ENCODE measurements at places on chromosomes 16 and 17.

GRCh38 chr16:22225060-22225459 lies 19.0 kb downstream of the EEF2K start:
- no peak for DNase-seq

- peak; percentile 37 for DNase-seq
Observed at GRCh38 chr16:14310519-14310991, 239.4 kb downstream of the MRTFB start.

GRCh38 chr17:50459756-50460155 lies 8.9 kb downstream of the CHAD start:
- DNase-seq, result no peak

GRCh38 chr17:62713086-62713881 lies 85.8 kb downstream of the MRC2 start:
- DNase-seq, result peak; percentile 91

DNA sequence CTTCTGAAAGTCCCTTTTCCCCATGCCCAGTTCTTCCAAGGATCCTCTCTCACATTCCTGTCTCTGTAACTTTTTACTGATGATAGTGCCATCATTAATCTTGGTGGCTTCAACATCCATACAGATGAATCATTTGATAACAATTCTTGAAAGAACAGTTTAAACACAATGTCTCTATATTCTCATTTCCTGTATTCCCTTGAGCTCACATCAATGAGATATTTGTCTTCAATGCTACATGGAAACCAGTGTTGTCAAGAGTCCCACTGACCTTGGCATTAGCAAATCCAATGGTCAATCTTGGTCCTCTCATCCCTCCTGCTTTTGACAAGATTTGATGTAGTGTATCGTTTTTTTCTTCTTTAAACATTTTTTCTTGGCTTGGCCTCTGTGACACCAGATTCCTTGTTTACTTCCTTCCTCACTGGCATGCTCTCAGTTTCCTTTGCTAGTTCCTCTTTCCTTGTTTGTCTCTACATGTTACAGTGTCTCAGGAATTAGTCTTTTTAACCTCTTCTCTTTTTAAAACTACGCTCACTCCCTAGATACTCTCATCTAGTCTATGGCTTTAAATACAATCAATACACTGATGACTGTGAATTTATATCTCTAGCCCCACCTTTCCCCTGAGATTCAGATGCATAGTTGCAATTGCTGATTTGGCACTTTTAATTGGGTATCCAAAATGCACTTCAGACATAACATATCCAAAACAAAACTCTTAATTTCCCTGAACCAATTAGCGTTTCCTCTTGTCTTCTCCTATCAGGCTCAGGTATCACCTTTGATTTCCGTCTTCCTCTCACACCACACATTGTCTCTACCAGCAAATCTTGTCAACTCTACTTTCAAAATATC lies 134.0 kb downstream of the MYO1D start:
- peak; percentile 48 for DNase-seq

DNA sequence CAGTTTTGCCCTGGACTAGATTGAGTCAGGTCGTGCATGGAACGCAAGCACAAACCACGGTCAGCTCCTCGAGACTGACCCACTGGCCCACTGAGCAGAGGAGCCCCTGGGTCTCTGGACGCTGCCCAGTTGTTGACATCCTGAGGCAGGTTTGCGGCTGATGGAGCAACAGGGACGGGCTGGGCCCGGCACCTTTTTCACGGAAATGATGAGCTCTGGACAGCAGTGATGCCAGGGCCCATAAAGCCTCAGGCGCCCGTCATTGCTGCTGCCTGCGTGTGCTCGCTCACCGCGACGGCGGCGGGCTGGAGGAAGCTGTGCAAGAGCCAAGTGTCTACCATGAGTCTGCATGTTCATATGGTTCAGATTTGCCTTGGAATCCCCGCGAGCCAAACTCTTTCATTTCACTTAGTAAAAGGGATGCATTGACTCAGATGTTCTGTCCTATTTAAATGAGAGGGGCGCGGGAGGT lies 30.8 kb upstream of the CRISPLD2 start:
- peak; percentile 71 for DNase-seq

DNA sequence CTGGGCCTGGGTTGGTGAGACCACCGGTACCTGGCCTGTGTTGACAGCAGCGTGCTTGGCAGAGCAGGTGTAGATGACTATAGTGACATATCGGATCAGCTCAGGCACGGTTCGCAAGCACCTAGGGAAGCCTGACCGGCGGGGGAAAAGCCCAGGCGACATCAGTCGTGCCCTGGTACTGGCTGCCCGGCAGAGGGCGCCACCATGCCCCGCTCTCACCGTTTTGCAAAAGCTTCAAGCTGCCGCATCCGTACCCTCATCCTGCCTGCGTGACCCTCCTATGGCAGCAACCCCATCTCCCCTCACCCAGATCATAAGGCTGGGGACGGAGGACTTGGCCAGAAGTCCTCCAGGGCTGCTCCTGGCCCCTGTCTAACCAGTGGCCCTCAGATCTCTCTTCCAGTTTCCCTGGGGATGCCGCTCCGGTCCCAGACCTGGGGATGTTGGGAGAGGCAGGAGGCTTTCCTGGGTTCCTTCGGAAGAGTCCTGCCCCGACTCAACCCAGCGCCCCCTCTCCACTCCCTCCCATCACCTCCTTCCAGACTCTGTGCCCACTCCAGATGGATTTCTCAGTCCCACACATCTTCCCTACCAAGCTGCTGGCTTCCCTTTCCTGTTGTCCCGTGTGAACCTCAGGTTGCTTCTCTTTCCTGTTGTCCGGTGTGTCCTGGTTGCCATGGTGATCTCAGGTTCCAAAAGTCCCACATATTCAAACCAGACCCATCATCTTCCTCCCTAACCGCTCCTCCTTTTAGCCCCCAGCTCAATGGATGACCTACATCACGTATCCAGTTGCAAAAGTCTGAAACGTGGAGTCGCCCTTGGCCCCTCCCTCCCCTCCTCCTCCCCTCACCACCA lies 13.7 kb downstream of the ALOX12B start:
- DNase-seq, result peak; percentile 37

GRCh38 chr16:87066133-87067002 lies 250.8 kb downstream of the C16orf95 start:
- DNase-seq, result no peak

DNA sequence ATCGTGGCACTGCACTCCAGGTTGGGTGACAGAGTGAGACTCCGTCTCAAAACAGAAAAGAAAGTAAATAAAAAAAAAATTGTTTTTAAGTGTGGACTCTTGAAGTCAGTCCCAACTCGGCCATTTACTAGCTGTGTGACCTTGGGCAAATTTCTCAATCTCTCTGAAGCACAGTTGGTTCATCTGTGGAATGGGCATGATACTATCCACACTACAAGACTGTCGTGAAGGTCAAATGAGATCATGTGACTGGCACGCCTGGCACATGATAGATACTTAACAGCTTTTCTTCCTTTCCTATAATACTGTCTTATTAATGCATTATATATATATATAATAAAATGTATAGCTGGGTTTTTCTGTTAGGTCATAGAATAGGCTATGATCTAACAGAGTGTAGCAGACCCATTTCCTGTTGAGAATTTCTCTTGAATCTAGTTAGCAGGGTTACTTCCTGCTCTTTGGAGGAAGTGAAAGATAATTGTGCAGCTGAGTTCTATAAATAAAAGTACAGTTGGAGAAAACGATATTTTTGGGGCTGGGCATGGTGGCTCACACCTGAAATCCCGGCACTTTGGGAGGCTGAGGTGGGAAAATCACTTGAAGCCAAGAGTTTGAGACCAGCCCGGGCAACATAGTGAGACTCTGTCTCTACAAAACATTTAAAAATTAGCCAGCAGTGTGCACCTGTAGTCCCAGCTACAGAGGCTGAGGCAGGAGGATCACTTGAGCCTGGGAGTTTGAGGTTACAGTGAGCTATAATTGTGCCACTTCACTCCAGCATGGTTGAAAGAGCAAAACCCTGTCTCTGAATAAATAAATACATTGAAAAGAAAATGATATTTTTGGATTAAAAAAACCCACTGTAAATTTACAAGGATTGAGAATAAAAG lies 7.3 kb downstream of the MILR1 start:
- DNase-seq, result peak; percentile 57

- no peak for DNase-seq
Observed at GRCh38 chr17:35725802-35726126, 5.7 kb upstream of the RASL10B start.

DNA sequence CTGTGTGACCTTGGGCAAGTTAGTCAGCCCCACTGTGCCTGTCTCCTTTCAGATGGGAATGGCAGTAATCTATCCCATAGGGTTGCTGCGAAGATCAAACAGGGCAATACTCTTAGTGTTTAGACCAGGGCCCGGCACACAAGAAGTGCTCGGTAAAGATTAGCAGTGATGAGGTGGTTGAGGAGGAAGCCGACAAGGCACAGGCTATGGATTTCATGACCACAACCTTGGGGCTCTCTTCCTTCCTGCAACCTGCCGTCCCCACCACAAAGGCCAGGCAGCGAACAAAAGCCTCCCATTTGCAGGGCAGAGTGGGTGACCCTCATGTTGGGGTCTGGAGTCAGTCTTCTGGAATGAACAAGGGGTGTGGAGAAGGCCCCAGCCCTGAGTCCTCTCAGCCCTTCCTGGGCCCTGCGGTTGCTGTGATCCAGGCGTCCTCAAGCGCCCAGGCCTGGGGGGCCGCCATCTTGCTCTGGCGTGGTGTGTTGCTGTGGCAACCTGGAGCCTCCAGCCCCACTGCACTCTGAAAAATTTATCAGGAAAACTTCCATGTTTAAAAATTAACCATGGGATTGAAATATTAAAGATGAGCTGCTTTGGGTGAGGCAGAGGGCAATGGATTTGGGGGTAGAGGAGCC lies 9.8 kb downstream of the ADAM11 start:
- DNase-seq, result no peak

DNA sequence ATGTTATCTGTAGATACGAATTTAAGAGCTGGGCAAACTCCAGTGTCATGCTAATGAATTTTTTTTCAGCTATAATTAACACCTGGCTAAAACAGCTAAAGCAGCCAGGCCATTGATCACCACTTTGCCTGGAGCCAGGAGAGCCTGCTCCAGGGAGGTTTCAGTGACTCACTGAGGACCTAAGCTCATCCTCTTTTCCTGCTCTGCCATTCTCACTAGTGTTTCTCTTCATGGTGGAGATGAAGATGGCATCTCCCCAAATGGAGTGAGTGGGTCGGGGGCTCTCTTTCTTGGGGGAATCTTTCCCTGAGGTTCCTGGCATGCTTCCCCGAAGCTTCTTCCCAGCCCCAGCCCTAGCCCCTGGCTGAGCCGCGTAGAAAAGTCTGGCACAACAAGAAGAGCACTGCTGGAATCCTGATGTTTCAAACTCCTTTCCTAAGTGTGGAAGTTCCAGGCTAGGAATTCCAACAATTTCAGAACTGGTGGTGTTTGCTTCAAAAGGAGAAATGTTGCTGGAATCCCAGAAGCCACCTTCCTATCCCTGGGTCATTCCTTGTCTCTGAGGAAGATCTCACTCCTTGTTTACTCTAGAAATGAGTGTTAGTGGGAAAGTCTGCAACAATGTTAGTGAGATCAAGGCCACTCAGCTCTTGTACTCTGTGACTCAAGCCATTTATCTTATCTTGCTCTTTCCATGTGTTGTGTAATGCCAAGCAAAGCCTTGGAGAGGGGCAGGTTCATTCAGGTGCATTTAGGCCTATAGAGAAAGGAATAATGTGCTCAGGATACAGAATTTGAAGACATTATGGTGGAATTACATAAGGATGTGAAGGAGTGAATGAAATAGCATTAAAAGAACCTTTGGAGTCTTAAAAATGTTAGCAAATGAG lies 26.0 kb upstream of the B4GALNT2 start:
- no peak for DNase-seq
